ENCODE measurements at places on chromosomes 1 and 21.
A peak's percentile ranks its signal among the peaks of the same experiment; 100 is the strongest.

- peak; percentile 37 for DNase-seq
Measured at GRCh38 chr1:34479731-34480130, 275.1 kb upstream of the GJB5 start.

GRCh38 chr1:35558374-35559316 is 1.0 kb downstream of the NCDN start:
- no peak for DNase-seq

DNA sequence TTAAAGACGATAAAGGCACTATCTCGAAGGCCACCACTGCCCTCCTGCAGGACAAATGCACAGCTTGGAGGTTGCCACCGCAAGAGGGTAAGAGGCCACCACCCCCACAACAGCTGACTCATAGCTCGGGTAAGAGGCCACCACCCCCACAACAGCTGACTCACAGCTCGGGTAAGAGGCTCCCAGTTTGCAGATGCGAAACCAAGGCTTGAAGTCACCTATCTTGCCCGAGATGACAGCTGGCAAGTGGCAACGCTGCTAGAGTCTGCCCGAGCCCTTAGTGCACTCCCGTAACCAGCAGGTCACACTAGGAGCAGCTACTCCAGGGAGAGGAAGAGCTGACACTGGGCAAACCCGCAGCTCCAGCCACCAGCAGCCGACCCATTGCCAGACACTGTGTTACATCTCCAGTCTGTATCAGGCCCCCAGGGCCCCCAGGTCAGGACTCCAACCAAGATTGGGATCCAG is 17.1 kb upstream of the SPSB1 start:
- no peak for DNase-seq

- no peak for DNase-seq
Measured at GRCh38 chr1:236143104-236143948, 987 bp downstream of the GPR137B start.

DNA sequence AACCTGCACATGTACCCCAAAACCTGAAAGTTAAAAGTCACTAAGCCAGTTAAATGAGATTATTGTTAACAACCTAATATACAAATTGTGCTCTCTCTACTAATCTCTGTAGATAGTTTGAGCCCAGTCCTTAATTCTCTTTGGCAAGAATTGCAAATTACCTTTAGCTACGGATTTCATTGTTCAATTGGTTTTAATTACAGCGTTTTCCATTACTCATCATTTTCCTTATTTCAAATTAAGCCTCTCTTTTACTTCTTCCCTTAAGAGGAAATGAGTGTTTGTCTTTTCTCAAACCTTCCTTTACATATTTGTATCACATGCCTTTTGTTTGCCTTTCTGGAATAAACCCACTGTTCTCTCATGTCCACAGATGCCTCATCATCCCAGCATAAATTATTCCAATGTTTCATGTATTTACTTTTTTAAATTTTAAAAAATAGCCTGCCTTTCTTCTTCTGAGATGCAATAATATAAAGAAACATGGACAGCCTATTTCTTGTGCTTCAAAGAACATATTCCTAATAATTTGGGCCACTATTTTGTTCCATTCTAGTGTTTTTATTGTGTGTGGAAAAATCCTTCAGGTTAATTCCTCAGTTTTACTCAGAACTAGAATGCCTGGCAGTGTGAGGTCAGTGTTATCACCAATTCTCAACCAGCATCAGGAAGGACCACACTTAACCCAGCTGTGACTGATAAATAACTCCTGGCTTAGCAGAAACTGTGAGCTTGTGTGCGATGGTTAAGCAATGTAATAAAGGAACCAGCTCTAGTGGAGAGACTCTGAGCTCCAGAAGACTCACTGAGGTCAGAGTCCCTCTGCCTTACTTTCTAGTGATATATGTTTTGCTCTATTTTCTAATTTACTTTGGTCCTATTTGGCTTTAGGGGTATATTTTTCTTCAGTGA is 600.5 kb downstream of the LTN1 start:
- no peak for DNase-seq
